Cortex of kidney (tissue), 1 donor: ENCODE measurements at places on chromosomes 16 and 17.

DNA sequence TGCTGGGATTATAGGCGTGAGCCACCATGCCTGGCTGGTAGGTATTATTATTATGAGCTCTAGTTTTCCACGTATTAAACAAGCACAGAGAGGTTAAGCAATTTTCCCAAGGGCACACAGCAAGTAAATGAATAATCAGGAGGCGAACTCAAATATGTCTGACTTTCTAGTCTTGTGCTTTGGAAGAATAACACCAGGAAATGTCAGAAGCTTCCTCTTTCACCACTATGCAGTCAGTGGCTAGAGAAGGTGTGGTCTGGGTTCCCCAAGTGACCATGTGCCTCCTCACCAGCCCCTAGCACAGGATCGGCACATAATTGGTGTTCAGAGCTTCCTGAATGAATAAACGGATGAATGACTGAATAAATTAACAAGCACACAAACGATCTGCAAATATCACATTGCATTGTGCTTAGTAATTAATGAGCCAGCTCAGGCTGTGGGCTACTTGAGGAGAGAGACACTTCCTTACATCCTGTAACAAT lies 21.6 kb upstream of the SCNN1B start:
- no peak for DNase-seq

DNA sequence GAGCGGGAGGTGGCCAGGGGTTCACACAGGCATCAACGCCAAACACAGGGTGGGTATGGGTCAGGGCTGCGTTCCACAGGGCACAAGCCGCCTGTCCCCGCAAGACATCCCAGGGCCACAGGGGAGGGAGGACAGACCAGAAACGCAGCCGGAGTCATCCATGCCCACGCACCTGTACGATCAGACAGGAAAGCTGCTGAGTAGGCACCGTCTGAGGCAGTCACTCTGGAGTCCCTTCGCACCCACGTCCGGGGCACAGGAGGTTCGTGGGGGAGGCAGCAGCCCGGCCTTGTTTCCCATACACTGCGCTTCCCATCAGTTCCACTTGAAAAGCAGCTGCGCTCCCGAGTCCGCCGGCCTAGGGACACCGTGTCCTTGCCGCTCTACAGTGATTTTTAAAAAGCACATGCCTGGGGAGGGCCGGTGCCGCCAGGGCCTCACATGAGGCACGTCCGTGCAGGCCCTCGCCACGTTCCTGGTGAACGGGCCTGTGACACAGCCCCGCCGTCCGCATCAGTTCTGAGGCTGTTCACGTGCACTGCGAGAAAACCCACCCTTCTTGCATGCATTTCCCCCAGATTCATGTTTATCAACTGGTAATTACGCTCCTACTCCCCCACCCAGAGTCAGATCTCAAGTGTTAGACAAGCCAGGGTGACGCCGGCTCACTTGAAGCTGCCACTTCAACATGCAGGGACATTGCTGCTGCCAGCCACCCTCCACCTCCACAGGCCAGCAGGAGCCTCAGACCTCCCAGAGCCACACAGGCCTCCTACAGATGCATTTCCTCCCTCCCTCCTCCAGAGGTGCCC lies 34.8 kb downstream of the WDR45B start:
- no peak for DNase-seq

DNA sequence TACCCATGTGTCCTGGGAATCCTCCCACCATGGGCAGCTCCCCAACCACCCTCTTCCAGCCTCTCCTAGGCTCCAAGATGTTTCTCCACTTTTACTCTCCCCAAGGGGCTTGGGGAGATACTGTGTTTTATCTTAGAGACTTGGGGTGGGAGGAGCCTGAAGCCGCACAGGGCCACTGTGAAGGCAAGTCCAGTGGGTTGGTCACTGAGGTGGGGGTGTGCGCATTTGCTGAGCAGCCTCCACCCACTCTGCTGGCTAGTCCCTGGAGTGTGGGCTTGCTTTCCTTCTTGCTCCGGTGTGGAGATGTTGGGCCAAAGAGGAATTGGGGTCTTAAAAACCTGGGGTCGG lies 4.1 kb upstream of the CLDN9 start:
- no peak for DNase-seq

- DNase-seq: no peak
These were observed 5.8 kb upstream of the ABCA6 start for GRCh38 chr17:69147460-69147859.

- no peak for DNase-seq
These were observed 18.6 kb upstream of the COL1A1 start for GRCh38 chr17:50219939-50220465.
